Stimulated activated CD4-positive, alpha-beta T cell treated with anti-CD3 and anti-CD28 coated beads, TNF-alpha, amount 100 ng/mL, for 24 hours (primary cell): ENCODE measurements at places on chromosomes 16 and 17.

DNA sequence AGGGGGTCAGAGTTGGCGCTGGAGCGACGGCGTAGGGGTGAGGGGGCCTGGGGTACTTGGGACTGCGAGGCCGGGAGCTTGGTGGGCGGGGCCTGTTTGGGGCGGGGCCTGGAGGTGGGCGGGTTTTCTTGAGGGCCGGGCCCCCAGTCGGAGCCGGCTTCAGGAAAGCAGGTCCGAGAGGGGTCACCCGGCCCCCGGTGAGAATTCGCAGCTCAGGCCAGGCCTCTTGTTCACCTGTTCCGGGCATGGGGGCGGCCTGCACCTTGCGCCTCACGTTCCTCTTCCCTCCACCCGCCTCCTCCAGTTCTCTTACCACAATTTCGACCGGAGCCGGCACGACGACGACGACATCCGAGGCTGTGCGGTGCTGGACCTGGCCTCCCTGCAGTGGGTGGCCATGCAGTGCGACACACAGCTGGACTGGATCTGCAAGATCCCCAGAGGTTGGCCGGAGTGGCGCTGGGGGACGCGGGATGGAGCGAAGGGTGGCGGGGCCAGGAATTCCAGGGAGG, 52.5 kb downstream of the MRC2 start:
- DNase-seq = no peak

GRCh38 chr17:67922503-67922902, 73.8 kb downstream of the C17orf58 start:
- no peak for DNase-seq

DNA sequence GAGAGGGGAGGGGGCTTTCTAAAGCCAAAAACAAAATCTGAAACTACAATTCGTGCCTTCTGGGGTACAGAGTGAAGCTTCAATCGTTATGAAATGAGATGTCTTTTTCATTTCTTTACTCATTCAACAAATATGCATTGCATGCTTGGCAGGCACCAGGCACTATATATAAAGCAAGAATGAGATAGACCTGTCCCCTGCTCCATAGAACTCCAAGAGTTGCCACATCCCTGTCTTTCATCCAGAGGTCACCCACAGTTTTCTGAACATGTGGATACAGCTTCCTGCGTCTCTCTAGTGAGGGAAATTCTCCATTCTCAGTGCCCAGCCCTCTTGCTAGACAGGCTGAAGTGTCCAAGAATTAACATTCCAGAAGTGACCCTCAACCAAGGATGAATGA, 343.2 kb upstream of the MAF start:
- DNase-seq = no peak

- no peak for DNase-seq
Observed at GRCh38 chr16:69773260-69773947, 11.3 kb downstream of the WWP2 start.

GRCh38 chr17:45296003-45296832, 20.6 kb downstream of the MAP3K14 start:
- no peak for DNase-seq

GRCh38 chr17:8532021-8532420, 96.3 kb downstream of the NDEL1 start:
- DNase-seq = no peak

- DNase-seq = no peak
Observed at GRCh38 chr17:18191236-18191667, 7.6 kb downstream of the ALKBH5 start.

DNA sequence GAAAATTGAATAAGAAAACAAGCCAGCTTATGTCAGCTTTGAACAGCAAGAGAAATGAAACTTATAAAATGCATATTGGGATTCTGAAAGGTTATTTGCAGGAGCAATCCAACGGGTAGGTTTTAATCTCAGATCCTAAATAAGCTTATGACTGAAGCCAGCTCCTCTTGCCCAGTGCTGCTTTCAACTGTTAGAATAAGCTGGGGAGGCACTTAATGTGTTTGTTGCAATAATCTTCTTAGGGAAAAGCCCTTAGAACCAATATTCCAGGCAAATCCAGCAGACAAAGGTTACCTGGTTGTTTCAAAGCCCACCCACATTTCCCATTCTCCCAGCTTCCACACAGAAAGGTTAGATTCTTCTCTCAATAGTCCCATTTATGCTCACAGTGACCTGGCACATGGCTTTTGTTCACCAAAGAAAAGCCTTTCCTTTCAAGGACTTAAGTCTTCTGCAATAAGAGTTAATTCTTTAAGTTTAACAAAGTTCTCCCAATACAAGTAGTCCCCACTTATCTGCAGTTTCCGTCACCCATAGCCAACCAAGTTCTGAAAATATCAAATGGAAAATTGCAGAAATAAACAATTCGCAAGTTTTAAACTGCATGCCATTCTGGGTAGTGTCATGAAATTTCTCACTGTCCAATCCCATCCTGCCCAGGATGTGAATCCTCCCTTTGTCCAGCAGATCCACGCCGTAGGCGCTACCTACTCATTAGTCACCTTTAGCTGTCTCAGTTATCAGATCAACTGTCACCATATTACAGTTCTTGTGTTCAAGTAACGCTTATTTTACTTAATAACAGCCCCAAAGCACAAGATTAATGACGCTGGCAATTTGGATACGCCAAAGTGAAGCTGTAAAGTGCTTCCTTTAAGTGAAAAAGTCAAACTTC, 5.9 kb downstream of the TEX2 start:
- no peak for DNase-seq

DNA sequence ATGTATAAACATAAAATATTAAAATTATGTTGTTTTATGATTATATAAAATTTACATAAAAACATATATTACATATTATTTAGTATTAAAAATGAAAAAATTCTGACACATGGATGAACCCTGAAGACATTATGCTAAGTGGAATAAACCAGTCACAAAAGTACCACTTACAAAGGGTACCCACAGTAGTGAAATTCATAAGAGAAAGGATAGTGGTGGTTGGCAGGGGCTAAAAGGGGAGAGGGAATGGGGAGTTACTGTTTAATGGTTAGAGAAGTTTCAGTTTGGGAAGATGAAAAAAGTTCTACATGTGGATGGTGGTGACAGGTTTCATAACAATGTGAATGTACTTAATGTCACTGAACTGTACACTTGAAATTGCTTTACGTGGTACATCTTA, 41.4 kb downstream of the FBXL20 start:
- DNase-seq = no peak

DNA sequence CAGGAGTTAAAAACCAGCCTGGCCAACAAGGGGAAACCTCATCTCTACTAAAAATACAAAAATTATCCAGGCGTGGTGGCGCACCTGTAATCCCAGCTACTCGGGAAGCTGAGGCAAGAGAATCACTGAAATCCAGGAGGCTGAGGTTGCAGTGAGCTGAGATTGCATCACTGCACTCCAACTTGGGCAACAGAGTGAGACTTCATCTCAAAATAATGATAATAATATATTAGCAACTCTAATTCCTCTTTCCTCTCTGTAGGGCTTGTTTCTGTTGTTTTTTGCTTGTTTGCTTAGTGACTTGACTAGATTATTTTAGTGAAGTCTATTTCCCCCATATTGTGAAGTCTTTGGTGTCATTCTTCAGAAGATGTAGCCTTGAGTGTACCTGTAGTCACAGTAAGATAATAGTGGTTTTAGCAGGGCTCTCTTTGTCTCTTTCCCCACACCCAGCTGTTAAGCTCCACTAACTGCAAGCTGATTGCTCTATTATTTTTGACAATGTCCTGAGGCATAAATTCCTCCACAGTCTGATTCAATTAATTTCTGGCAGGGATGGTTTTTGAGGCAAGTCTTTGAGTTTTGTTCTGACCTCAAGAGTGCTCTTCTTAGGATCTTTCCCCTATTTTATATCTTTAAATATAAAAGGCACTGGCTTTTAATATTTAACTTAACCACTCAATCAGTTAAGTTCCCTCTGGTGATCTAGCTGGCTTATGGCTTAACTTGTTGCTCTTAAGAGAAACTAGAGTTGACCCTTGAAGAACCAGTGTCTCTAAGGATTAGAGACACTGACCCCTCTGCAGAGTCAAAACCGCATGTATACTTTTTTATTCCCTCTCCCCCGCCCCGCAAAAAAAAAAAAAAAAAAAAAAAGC, 18.6 kb upstream of the TNFSF12 start:
- no peak for DNase-seq

GRCh38 chr16:49081086-49081485, 200.6 kb downstream of the CBLN1 start:
- DNase-seq = no peak

DNA sequence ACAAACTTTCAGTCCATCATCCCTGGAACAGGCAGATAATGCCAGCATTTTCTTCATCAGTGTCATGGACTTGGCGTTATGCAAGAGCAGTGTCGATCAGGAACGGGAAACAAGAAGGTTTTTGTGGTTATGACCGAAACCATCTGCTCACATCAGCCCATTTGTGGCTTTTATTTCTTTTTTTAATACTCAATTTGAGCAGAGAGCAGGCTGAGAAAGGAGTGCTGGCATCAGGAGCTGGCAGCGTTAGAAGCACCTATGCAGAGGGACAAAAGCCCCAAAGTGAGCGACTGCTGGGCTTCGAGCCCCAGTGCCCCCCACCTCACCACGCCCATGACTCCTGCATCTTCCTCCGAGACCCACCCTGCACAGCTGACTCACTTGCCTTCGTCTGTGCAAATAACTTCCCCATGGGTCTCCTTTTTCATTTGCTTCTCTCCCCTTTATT, 16.2 kb upstream of the CD300E start:
- no peak for DNase-seq

GRCh38 chr16:89534252-89534756, 26.1 kb downstream of the SPG7 start:
- no peak for DNase-seq

- DNase-seq = no peak
Observed at GRCh38 chr17:962670-963069, 16.9 kb downstream of the NXN start.

DNA sequence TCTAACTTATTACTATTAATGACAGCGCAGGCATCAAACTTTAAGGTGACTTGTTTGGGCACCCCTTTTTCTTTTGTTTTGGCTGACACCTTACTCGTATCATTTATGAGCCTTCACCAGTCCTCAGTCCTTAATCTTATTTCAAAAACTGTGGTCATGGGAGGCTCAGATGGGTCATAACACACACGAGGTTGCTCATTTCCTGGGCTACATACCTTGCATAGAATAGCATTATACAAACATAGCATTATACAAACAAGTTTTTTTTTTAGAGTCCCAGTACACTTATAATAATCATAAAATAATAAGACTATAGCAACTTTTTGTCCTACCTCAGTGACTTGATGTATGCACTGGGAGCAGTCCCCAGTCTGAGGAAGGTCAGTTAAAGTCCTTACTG, 11.2 kb upstream of the ACSF2 start:
- DNase-seq = no peak

- DNase-seq = no peak
Observed at GRCh38 chr17:4585638-4585994, 1.3 kb downstream of the SMTNL2 start.

DNA sequence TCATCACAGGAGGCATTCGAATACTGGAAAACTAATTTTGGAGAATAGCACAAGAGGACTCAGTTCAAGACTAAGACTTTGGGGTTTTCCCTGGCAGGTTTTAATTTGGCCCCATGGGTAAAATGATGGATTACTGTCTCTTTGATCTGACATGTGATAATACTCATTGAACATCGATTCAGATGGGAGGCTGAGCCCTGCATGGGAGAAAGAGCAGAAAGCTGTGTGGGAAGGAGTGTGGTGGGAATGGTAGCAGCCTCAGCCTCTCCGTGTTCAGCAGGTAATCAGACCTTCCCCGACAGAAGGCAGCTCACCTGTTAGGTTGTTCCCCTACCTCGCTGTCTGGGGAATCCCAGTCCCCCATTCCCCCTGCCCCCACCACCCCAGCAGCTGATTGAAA, 124.7 kb upstream of the TNRC6C start:
- DNase-seq = no peak

DNA sequence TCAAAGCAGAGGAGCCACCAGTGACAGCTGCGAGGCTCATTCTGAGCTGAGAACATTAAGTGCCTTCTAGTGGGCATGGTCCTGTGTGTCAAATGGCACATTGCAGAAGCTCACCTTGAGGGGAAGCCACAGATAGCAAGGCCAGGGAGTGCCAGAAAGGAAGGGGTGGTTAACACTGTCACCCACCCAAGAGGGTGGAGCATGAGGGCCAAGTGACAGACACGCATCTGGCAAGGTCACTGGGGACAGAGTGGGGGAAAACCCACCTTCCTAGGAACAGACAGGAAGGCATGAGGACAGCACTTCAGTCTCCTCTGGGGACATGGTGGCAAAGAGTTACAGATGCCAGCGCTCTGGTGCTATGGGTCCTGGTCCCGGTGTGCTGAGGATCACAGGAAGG, 22.1 kb downstream of the NUBP1 start:
- no peak for DNase-seq

- DNase-seq = no peak
Observed at GRCh38 chr17:64130559-64131001, 636 bp upstream of the ERN1 start.

DNA sequence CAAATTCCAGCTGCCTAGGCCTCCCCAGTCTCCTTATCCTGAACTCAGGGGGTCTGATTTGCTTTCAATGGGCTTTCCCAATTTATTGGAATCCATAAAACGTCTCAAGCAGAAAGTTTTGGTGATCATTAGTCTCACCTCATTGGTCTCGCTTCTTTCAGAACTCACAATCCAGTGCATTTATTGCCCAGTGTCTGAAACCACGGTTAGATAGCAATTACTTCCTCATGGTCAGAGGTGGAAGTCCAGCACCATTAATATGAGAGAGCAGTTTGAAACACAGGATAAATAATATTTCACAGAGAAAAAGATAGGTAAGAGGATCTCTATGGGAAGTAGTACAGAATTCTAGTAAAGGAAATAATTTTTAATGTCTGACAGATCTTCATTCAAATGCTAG, 128.7 kb downstream of the TOX3 start:
- DNase-seq = no peak

DNA sequence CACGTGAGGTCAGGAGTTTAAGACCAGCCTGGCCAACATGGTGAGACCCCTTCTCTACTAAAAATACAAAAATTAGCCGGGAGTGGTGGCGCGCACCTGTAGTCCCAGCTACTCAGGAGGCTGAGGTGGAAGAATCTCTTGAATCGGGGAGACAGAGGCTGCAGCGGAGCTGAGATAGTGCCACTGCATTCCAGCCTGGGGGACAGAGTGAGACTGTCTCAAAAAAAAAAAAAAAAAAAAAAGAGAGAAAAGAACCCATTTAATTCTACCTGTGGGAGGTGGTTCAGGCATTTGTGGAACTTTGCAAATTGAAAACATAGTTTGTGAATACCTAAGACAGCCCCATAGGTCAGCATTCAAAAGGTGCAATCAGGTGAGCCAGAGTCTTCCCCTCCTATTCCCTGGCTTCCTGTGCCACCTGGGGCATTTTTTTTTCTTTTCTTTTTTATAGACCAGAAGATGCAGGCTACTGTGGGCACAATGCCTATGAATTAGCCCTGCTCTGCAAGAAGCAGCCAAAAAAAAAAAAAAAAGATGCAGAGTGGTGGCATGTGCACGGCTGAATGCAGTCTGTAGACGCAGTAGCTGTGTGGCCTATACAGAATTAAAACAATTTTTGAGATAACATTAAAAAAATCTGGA, 9.1 kb upstream of the SOCS3 start:
- DNase-seq = no peak

DNA sequence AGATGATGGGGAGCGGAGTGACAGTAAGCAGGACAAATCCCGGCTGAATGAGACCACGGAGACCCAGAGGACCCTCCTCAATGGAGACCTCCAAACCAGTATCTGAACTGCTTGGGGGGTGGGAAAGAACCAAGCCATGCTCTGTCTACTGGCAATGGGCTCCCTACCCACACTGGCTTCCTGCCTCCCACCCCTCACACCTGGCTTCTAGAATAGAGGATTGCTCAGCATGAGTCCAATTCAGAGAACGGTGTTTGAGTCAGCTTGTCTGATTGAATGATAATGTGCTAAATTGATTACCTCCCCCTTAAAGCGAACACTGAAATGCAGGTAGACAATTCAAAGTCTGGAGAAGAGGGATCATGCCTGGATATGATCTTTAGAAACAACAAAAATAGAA, 5.5 kb downstream of the SSTR2 start:
- DNase-seq = no peak
